ENCODE measurements at places on chromosomes 13 and 19.

DNA sequence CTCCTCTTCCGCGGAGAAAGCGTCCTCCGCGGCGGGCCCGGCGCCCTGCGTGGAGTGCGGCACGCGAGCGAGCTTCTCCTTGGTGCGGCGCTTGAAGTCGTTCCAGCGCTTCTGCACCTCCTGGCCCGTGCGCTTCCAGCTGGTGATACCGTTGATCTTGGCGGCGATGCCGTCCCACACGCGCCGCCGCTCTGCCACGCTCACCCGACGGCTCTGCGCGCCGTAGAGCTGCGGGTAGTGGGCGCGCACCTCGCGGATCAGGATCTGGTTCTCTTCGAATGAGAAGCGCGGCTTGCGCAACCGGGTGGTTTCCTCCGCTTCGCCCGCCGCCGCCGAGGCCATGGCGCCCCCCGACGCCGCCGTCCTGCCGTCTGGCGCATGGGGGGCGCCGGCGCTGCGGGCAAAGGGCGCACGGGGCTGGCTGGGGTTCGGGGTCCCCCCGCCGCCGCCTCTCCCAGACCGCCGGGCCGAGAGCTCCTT lies 941 bp downstream of the MYPOP start:
- DNase-seq: peak; percentile 37

DNA sequence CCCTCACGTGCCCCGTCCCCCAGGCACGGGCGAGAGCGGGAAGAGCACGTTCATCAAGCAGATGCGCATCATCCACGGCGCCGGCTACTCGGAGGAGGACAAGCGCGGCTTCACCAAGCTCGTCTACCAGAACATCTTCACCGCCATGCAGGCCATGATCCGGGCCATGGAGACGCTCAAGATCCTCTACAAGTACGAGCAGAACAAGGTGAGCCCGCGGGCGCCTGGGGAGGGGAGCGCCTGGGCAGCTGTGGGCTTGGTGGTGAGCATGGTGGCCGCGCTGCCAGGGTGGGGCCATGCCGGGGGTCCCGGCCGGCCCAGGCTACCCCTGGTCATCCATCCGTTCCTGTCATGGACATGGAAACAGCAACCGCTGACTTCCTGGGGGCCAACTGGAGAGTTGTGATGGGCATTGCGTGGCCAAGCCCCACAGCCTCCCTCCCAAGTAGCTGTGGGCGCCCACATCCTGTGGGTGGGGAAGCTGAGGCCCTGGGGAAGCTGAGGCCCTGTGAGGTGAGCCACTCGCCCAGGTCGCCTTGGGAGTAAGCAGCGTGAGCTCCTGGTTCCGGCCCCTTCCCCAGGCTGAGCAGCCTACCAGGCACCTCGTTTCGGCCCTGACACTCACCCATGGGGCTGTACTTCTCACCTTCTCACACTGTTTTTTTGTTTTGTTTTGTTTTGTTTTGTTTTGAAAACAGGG lies 16.1 kb downstream of the GNA11 start:
- no peak for DNase-seq

GRCh38 chr19:34220472-34221063 lies 33.8 kb upstream of the GARRE1 start:
- peak; percentile 70 for DNase-seq

GRCh38 chr19:32041681-32042292 lies 303.6 kb upstream of the ZNF507 start:
- no peak for DNase-seq

GRCh38 chr19:10764340-10764894 lies 46.5 kb downstream of the DNM2 start:
- no peak for DNase-seq

DNA sequence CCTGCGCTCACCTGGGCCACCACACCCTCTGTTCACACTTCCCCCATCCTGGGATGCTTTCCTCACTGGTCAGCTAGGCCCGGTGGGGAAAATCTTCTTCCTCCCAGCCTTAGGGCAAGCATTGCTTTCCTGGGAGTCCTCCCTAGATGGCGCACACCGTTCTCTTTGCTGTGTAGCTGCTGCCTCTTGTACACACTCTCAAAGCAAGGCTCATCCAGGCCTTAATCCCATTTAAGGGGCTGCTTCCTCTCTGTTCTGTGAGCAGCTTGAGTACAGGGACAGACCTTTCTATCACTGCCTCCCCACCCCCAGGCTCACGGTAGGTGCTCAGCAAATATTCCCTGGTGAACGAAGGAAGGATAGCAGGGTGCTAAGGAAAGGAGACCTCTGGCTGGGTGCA lies 11.1 kb downstream of the SLC7A10 start:
- DNase-seq: no peak

- DNase-seq: no peak
Measured at GRCh38 chr13:110756219-110756631, 42.7 kb downstream of the ING1 start.

DNA sequence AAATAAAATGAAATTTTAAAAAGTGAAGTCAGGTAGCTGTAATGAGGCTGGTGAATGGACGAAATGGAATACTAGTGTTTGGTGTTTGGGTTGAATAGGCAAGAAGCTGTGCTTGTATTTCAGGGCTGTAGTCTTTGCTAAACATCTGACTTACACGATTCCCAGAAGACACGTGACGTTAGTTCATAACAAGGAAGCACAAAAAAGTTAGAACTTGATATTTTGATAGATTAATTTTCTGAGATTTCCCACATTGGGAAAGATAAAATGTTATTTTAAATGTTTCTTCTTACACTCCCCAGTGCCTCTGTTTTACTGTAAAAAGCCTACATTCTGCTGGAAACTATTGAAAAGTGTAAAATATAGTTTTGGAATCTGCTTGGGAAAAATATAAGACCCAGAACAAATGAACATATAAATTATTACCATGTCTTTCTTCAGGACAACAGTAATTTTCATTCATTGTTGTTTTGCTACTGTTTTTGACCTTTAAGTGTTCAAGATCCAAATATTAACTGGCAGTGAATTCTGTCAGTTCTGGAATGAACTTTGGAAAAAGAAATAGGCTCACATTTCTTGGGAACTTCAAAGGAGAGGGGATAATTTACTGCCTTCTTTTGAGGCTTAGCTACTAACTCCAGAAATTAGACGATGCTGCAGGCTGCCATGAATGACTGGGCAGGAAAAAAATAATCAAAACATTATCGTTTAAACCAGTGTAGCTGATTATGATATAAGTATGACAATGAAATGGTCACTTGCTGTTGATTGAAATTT lies 241.3 kb downstream of the SLITRK6 start:
- no peak for DNase-seq

- no peak for DNase-seq
Measured at GRCh38 chr13:36323951-36324566, 22.1 kb downstream of the SPART start.

- no peak for DNase-seq
Measured at GRCh38 chr13:97568850-97569249, 134.9 kb downstream of the RAP2A start.

DNA sequence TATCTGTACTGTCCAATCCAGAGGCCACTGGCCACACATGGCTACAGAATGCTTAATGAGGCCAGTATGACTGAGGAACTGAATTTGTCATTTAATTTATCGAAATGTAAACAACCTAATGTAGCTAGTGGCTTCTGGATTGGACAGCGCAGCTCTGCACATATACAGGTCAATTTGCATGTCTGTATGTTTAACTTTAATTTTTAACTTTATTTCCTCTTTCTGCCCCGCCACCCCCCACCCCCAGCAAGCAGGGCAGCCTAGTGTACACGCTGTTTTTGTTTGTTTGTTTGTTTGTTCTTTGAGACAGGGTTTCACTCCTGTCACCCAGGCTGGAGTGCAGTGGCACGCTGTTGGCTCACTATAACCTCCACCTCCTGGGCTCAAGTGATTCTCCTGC lies 15.5 kb downstream of the ZSWIM9 start:
- DNase-seq: no peak

DNA sequence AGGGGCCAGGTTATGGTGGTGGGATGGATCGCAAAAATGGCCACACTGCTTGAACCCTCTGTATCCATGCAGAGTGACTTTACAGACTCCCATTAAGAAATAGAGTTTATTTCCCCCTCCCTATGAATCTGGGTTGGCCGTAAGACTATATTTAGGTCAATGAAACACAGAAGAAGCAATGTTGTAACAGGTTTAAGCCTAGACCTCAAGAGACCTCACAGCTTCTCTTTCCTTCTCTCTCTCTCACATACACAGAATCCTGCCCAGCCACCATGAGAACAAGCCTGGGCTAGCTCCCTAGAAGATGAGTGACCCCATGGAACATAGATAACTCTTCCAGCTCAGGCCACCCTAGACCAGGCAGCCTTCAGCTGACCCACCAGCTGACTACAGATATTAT lies 21.0 kb upstream of the FBL start:
- no peak for DNase-seq

DNA sequence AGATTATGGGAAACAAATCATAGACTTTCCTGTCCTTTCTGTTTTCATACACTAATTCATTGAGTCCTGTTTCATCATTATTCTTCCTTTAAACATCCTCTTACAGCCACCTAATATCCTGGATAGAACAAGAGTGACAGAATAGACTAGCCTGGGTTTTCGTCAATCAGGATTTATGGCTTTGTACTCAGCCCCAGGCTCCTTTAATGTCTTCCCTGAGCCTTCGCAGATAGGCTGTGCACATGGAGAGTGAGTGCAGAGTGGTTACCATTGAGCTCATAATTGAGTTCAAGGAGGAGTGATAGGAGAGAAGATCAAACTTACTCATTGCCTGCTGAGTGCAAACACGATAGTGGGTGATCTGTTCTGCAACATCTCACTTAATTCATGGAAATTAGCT lies 304.9 kb downstream of the TDRD3 start:
- DNase-seq: no peak

DNA sequence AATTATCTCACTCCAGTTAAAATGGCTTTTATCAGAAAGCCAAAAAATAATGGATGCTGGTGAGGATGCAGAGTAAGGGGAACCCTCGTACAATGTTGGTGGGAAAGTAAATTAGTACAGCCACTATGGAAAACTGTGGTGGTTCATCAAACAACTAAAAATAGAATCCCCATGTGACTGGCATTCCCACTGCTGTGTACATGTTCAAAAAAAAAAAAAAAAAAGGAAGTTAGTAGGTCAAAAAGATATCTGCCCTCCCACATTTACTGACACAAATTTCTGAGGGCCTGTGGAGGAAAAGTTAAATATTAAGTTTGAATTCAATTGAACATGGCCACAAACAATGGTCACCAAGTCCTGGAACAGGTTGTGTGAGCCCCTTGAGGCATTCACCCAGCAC lies 9.8 kb upstream of the ZSCAN5A start:
- no peak for DNase-seq

- peak; percentile 73 for DNase-seq
Measured at GRCh38 chr19:9793071-9793591, 24.6 kb upstream of the ZNF846 start.

- no peak for DNase-seq
Measured at GRCh38 chr13:34145061-34145460, 327.1 kb downstream of the RFC3 start.

DNA sequence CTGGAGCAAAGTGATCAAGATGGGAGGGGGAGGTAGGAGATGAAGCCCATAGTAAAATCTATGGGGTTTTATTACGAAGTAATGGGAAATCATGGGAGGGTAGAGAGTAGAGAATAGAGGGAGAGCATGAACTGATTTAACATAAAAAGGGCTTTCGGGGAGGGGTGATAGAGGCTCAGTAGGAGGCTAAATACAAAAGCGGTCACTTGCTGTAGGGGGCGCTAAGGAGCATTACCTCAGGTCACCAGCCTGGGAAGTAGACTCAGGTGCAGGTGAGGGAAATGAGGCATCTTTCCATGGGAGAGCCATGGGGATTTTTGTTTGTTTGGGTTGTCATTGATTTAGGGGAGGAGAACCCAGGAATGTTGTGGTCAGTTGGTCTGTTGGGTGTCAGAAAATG lies 14.1 kb downstream of the KRTDAP start:
- no peak for DNase-seq

- no peak for DNase-seq
Measured at GRCh38 chr19:46426506-46427162, 2.1 kb downstream of the PNMA8C start.

DNA sequence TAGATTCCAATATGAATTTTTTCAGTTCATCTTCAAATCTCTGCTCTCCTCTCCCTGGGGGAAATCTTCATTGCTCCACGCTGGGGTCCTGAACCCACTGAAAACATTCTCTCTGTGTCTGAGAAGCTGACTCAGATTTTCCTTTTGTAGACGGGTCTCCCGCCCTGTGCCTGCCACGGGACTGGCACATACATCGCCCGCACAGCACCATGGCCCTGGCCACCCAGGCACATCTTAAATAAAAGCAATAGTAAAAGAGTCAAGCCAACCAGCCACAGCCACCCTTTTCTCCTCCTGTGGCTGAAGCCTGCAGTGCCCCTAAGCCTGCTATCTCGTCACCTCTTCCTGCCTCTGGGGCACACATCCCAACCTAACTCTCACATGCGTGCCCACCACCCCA lies 301.2 kb downstream of the ZNF536 start:
- DNase-seq: no peak

- DNase-seq: no peak
Measured at GRCh38 chr13:75938811-75939560, 302.9 kb downstream of the LMO7 start.

DNA sequence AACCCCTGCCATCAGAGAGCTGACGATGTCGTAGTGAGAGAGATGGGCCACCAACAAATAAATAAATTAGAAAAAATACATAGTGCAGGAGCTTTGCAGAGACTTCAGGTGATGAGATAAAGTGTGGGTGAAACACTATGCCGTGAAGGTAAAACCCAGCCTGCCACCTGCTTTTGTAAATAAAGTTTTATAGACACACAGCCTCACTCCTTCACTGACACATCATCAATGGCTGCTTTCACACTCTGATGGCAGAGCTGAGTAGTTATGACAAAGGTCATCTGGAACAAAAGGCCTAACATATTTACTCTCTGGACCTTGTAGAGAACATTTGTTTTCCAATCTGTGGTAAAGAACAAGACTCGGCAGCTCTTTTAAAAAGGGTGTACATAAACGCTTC lies 45.0 kb downstream of the MBD3L2B start:
- DNase-seq: no peak

DNA sequence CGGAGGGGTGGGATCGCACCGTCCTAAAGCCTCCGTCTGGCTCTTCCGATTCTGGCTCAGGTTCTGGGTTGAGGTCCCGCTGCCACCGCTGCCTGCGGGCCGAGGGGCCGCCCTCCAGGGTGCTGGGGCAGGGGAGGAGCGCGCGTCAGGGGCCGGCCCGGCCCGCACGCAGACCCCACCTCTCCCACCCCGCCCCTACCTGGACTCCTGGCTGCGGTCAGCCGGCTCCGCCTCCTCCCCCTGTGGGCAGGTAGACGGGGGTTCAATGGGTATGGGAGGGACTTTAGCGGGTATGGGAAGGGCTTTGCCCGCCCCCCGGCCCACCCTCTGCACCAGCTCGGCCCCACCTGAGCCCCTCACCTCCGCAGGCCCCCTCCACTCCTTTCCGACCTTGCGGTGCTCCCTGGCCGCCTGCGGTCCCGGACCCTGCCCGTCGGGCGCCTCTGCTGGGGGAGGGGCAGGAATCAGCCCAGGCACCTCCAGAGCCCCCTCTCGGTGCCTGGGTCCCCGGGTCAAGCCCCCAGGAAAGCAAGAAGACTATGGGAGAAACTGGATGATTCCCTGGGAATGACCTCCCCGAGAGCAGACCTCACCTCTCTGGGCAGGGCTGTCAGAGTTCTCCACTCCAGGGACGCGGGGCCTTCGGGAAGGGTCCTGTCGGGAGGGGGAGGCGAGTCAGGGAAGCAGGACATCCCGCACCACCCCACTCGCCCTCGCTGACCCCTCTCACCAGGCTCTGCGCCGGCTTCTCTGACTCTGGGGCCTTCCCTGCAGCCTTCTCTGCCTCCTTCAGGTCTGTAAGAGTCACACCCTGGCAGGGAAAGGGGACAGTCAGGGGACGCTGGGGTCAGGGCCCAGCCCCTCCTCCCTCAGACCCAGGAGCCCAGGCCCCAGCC lies 17.0 kb downstream of the EPS8L1 start:
- no peak for DNase-seq

GRCh38 chr13:100646030-100646673 lies 28.4 kb downstream of the TMTC4 start:
- DNase-seq: no peak

Data from CD4-positive, alpha-beta T cell treated with Interleukin-21 for 1 hour (primary cell).